ENCODE measurements at places on chromosomes 3 and 15.
A peak's percentile ranks its signal among the peaks of the same experiment; 100 is the strongest.

GRCh38 chr3:15820911-15821310 is 23.1 kb upstream of the ANKRD28 start:
- DNase-seq = no peak

GRCh38 chr3:164417955-164418354 is 660.3 kb downstream of the SI start:
- no peak for DNase-seq

- no peak for DNase-seq
Measured at GRCh38 chr15:74383286-74383685, 15.8 kb upstream of the CYP11A1 start.

GRCh38 chr15:49644364-49644794 is 23.5 kb downstream of the DTWD1 start:
- peak; percentile 38 for DNase-seq

DNA sequence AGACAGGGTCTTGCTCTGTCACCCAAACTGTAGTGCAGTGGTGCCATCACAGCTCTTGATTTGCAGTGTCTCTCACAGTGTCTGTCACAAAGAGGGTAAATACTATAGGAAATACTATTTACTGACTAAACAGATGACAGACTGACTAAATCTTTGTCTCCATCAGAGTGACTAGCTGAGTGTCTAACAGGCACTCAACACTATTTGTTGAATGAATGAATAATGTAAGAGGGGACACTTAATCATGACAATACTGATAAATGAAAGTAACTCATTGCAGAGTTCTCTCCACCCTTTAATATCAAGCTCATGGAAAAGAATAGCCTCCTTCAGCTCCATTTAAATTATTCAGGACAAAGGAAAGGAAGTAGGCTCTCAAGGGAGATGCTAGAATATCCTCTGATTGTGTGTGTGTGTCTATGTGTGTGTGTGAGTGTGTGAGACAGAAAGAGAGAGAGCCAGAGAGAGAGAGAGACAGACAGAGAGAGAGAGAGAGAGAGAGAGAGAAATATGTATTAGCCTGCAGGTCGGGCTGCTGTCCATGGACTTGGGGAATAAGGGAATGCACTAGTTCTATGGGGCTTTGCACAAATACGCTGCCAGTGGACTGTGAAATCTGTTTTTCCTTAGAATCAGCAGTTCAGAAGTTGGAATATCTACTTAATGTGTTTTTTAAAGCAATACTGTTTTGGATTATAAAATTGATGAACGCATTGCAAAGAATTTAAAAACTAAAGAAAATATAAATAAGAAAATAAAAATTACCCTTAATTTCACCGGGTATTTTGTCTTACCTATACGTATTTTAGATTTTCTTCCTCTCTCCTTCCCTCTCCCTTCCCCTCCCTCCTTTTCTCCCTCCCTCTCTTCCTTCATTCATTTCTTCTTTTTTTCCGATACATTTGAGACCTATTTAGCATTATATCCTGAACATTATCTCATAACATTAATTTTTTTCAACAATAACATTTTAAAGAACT is 132.9 kb upstream of the LRIG1 start:
- DNase-seq = peak; percentile 25

GRCh38 chr15:58762731-58763130 is 8.4 kb upstream of the MINDY2 start:
- no peak for DNase-seq

DNA sequence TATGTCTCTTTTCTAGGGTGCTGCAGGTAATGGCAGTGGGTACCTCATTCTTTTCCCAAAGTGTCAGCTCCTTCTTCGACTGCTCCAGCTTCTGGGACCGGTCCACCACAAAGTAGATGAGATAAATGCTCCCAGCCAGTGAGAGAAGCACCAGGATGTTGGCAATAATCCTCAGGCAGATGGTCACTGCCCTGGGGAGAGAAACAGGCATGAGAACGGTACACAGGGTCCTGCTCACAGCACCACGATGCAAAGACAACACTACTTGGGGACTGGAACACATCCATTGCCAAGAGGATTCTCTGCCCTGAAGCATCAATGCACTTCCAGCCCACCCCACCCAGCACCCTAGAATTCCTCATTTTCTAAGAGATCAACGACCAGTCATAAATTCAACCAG is 22.4 kb downstream of the TMC3 start:
- DNase-seq = no peak

- DNase-seq = no peak
Measured at GRCh38 chr15:85380812-85381642, 624 bp downstream of the AKAP13 start.

GRCh38 chr15:73455876-73456275 is 12.9 kb downstream of the REC114 start:
- no peak for DNase-seq

GRCh38 chr3:152496716-152497115 is 228.0 kb downstream of the MBNL1 start:
- DNase-seq = peak; percentile 10

GRCh38 chr3:172612871-172613678 is 89.8 kb upstream of the TNFSF10 start:
- DNase-seq = no peak

DNA sequence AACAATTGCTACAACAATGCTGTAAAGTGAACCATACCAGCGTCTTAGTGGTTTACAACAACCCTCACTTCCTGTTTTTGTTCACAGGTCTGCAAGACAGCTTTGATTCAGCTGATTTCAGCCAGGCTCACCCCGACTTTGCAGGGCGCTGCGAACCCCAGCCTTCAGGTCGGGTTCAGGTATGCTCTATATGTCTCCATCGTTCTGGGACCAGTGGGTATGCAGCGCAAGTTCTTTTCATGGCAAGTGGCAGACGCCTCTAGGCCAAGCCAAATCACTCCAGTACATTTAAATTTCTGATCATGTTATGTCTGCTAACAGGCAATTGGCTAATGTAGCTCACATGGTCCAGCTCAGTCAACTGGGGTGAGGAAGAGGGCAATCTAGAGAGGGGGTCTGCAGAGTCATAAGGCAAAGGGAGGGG is 52.4 kb upstream of the RGMA start:
- DNase-seq = no peak

- no peak for DNase-seq
Measured at GRCh38 chr3:174342171-174342570, 517.0 kb upstream of the NAALADL2 start.

- DNase-seq = peak; percentile 52
Measured at GRCh38 chr3:24318677-24319287, 175.9 kb downstream of the THRB start.

DNA sequence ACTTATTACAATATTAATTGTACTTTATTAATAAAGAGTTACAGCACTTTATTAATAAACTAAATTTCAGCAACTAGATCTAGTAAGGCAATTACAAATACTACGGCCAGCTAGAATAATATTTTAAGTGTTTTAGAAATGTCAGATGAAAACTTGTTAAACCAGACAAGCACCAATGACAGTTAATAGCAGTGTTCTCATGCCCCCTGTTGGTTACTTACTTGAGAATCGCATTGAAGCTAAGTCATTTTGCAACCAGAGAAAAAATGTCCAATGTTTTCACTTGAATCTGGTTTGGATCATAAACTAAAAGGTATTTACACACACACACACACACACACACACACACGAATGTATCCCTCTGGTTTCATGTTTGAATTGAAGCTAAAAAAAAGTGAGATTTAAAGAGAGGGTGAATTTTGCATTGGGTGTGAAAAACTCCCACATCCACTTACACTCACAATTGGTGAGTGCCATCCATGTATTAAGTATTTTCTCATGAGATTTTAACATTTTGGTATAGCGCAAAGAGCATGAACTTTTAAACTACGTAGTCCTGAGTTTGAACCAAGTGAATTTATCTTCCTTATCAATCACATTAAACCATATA is 347.7 kb downstream of the ZBBX start:
- peak; percentile 70 for DNase-seq
